ENCODE measurements at places on chromosomes 12 and 14. TPM values are rescaled to one million over a fixed set of nuclear protein-coding genes. Genes with fewer than 3 reads are reported as not detected.

DNA sequence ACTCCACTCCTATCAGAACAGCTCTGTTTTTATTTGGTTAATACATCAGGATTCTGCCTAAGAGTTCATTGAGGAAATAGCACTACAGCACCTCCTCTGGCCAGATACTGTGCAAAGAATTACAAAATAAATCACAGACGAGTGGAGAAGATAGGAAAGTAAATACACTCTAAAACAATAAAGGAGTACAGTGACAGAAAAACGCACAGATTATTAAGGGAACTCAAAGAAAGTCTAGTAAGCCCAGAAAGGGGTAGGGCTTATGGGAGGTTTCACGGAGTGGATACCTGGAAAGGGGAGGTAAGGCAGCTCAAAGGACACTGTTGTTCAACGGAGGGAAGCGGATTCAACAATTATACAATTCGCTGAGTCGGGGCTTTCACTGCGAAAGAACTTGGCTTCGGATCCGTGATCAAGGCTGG, 5.5 kb downstream of the OR10AD1 start:
- no peak for DNase-seq

- DNase-seq = no peak
Measured at GRCh38 chr12:70722584-70723343, 85.5 kb upstream of the PTPRB start.

- DNase-seq = peak; percentile 78
Measured at GRCh38 chr12:52212701-52213563, 20.1 kb upstream of the KRT7 start.

- no peak for DNase-seq
Measured at GRCh38 chr12:29103539-29103974, 45.5 kb upstream of the FAR2 start.

The IFNG-AS1 gene
- 0.29 TPM for total RNA-seq

The CCND2 gene
- total RNA-seq = 2.5 TPM

DNA sequence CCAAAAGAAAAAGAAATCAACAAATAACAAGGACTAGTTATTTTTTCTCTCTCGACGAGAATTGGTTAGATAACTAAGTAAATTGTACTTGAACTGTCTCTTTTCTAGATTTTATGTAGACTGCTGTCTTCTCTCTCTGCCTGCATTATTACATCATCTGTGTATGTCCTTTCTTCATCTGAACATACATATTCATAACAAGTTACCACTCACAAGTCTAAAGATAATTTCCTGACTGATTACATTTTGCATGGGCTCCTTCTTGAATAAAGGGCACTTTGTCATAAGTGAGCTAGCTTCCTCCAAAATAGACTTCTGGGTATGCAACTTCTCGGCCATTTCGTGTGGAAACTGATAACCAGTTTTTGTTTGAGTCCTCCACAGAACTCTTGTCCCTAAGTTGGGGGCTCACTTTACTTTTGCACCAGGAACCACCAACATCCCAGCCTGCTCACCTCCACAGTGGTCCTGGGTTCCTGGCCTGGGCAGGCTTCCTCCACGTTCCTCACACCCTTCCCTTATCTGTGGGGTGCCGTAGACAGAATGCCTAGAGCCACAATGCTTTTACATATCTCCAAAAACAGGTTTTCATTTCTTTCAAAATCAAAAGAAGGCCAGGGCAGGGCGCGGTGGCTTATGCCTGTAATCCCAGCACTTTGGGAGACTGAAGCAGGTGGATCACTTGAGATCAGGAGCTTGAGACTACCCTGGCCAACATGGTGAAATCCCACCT, 6.2 kb upstream of the DDX47 start:
- DNase-seq = no peak

The DERA gene
- 47.4 TPM for total RNA-seq

The SRRM4 gene
- not detected for total RNA-seq

The RFX4 gene
- not detected for total RNA-seq

The RAN gene
- 436 TPM for total RNA-seq

DNA sequence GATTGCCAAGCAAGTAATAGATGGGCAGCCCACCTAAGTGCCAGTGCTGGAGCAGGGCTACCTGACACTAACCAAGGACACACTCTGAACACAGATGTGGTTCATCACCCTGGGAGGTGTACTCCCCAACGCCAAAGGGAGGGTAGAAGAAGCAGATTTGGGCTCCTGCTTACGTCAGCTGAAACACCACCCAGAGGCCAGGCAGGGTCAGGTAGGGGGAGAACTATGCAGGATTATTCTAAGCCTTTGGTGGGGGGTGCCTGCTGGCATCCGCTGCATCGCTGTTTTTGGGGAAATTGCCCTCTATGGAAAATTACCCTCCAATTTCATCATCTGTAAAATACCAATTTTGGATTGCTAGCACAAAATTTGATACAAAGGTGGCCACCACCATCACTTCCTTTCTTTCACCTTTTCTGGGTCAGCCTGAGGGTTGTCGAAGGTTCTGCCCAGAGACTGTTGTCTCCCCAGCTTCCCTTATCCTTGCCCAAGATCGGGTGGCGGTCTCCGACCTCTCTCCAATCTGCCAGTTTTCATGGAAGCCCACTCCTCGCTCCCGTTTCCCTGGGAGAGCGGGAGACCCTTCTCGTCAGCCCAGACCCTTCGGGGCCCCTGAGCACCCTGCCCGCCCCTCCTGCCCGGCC, 535 bp downstream of the BIN2 start:
- no peak for DNase-seq

The FAM161B gene
- 5.6 TPM for total RNA-seq

DNA sequence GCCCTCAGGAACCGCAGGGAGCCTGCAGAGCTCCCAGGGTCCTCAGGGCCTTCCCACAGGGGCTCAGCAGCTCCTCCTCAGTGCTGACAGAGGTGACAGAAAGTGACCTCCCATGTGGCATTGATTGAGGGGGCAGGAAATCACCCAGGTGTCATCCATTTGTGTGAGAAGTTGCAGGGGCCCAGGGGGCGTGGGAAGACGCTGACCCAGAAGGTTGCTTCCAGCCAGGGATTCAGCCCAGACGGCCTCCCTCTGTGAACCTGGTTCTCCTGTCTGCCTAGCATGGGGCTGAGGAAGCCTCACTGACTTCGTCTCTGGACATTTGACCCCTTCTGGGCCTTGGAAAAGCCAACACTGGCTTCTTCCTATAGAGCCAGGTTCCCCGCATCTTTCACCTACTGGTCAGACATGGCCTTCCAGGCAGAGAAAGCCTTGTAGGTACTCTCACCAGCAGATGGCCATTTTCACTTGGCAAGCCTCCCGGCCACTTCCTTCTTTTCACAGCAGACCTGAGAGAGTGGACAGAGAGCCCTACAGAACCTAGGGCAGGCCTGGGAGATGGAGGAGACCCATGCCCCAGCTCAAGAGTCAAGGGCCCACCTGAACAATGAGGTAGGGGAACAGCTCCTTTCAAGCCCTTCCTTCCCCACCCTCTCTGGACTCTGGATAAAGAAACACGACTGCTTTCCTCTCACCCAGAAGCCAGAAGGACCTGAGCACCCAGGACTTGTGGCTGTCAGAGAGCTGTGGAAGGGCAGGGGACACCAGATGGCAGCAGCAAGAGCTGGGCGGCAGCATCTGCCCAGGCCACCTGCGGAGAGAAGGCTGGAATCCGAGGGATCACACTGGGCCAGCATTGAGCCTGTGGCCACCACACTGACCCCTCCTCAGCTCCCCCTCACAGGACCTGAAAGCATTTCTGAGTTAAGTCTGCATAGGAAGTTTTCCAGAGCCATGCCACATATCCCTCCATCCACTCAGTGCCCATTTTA, 377.8 kb downstream of the DPF3 start:
- no peak for DNase-seq

GRCh38 chr14:101076451-101077198, 173.1 kb upstream of the RTL1 start:
- DNase-seq = peak; percentile 71

GRCh38 chr12:87801860-87802720, 227.1 kb downstream of the C12orf50 start:
- DNase-seq = no peak

DNA sequence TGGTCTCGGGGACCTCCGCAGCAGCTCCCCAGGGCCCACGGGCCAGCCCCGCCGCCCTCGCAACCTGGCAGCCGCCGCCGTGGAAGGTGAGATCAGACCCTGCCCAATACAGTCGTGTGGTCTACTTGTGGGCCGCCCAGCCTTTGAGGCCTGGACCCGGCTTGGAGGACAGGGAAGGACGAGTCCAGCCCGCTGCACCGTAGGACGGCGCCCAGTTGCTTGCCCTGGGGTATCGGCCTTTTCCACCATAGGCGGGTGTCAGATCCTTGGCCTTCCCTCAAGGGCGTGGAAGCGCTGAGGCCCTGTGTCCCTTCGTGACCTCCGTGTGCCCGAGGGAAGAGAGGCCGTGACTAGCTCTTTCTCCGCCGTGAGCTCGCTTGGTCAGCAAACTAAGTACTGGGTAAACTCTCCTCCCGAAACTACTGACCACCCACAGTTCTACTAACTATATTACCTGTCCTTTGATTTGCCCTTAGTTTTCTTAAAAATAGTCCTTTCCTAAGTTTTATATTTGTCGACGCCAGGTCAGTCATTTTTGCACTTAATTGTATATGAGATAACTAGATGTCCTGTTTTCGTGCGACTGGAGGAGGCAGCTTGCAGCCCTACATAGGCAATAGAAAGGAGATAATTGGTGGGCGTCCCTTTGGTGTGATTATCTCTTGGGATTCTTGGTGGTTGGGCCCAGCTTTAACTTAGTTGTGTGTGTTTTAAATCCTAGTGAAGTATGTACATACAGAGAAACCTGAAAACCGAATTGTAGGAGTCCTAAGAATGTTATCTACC, 757 bp downstream of the SLC25A3 start:
- DNase-seq = peak; percentile 26

The MYO1A gene
- under 0.01 TPM for total RNA-seq

The SDS gene
- total RNA-seq = under 0.01 TPM

GRCh38 chr14:102893452-102893851, 29.0 kb upstream of the AMN start:
- peak; percentile 95 for DNase-seq

- DNase-seq = no peak
Measured at GRCh38 chr12:9947674-9948073, 15.5 kb upstream of the CLEC2A start.

DNA sequence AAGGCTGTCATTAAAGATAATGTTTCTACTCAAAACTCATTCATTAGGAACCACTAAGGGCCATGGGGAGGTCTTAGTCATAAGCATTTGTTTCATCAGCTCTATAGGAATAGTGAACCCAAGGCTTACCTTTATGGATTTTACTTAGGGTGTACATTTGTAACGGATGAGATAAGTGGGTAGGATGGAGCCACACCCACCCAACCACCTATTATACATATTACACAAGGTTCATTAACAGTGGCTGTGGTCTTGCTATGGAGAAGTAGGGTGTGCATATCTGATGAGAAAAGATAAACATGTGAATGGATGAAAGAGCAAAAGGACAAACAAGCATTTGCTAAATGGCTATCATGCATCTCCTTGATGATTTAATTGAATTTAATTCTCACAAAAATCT, 39.6 kb upstream of the ITPR2 start:
- no peak for DNase-seq

- no peak for DNase-seq
Measured at GRCh38 chr14:99803106-99803775, 10.0 kb downstream of the EML1 start.

DNA sequence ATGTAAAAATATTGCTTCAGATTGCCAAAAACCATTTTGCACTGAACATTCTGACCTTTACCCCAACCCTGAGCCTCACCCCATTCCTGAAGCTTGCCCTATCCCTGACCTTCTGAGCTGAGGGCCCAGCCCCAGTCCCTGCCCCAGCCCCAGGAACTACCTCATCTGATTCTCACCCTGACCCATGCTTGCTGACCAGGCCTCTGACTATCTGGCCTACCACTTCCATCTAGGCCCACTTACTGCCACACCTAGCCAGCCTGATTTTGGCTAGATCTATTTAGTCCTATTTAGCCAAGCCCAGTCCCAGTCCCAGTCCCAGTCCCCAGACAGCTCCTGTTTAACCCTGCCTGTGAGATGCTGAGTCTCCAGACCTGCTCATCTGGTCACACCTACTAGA, 33.6 kb downstream of the OR10P1 start:
- DNase-seq = no peak

- no peak for DNase-seq
Measured at GRCh38 chr12:93698307-93699092, 21.3 kb downstream of the CRADD start.

The RASSF9 gene
- 5.8 TPM for total RNA-seq

DNA sequence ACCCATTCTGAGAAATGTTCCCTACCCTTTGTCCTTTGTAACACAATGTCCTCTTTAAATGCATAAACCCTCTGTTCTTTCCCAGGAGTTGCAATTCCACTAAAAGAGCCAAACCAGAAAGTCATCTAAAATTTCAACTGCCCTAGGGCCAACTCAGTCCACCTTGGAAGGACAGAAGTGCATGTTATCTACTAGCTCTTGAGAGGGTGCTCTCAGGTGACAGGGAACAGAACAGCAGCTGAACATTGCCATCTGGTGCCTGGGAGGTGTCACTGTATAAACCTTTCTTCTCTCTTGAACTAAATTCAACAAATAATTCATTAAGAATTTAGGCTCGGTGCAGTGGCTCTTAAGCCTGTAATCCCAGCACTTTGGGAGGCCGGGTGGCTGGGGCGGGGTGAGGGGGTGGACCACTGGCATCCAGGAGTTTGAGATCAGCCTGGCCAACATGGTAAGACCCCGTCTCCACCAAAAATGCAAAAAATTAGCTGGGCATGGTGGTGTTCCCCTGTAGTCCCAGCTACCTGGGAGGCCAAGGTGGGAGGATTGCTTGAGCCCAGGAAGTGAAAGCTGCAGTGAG, 10.3 kb upstream of the FERMT2 start:
- DNase-seq = peak; percentile 43

GRCh38 chr12:48030173-48030650, 25.9 kb upstream of the COL2A1 start:
- DNase-seq = peak; percentile 41

GRCh38 chr12:125100551-125101434, 35.6 kb downstream of the AACS start:
- DNase-seq = no peak

- DNase-seq = no peak
Measured at GRCh38 chr12:20142316-20142715, 226.0 kb upstream of the PDE3A start.

DNA sequence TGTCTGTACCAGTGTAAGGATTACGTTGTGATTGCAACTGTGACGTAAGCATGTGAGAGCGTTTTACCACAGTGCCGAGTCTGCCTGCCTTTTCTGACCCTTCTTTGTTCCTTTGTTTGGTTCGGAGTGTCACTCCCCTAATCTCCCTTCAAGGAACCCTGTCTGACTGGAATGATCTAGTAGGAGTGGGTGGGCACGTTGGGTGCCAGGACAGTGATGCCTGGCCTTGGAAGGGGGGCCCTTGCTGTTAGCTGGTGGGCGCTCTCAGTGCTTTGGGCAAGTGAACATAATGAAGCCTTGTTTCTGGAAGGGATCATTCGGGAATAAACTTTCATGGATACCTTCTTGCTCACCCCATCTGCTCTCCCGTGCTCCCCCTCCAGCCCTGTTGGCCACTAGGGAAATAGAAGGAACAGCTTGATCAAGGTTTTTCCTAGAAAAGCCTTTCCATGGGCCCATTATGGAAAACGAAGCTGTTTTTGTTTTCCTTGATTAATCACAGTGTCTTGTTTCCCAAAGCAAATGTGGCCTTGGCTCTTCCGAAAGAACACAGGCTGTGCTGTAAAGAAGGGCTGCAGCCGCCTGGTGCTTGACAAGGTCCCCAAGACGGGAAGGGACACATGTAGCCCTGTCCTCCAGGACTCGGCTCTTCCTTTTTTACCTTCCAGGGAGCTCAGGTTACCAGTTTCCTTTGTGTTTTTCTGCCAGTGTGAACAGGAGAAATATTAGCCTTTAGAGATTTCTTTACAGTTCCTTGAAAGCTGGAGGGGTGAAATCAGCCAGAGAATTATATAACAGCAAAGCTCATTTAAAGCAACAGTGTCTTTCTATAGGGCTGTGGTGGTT, 215.5 kb downstream of the CRADD start:
- no peak for DNase-seq

Measured in osteoblast (primary cell).